ENCODE measurements at places on chromosomes 2 and 18.

- no peak for DNase-seq
Observed at GRCh38 chr2:11056614-11057013, 98.7 kb upstream of the SLC66A3 start.

GRCh38 chr18:6757931-6758330 is 28.4 kb downstream of the ARHGAP28 start:
- DNase-seq = no peak

- DNase-seq = no peak
Observed at GRCh38 chr18:57062844-57063243, 84.0 kb upstream of the BOD1L2 start.

DNA sequence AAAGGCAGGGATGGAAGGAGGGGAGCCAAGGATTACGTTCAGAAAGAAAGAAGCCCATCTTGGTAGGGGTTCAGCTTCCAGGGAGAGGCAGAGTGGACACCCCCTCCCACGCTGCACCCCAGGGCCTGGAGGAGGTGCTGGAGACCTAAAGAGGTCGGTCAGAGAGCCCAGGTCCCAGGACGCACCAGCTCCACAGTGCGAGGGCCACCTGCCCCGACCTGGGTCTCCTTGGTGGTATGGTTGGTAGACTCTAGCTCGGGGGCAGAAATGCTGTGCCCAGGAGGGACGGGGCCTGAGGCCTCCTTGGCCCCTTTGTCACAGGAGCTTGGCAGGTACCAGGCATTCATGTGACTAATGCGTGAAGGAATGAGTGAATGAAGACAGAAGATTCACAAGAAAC is 87.1 kb upstream of the RAB6C start:
- DNase-seq = no peak

DNA sequence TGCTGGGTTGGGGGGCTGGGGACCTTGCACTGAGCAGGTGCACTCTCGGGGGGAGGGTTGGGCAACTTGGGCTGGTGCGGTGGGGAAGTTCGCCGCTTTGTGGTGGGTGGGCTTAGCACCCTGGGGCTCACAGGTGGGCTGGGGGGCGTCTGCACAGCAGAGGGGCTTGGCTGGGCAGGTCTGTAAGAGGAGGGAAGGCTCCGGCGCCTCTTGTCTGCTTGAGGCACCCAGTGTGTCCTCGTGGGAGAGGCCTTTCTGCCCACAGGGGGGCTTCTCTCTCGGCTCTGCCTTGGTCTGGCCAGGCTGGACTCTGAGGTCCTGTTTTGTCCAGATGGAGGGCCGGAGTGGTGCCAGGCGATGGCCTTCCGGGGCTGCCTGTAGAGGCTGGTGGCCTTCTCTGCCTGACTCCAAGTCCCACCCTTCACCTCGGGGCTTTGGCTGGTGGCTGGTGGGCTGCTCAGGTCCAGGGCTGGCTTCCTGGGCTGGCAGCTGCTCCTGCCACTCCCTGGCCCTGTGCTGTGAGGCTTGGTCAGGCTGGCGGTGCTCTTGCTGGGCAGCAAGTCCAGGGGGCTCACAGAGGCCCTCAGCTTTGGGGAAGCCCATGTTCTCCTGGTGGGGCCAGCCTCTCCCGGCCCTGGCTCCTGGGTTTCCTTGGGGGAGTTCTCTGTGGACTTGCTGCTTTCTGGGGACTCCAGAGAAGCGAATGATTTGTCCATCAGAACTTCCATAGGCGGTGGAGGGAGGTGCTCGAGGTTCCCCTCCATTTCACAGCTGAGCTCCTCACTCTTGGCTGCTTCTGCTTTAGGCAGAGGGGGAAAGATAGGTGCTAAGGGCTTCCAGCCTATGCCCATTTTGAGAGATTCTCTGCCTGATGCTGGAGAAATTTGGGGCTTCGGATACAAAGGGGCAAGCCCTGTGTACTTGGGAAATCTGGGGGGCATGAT is 3.0 kb downstream of the PCARE start:
- DNase-seq = no peak

GRCh38 chr18:813172-814071 is 1.4 kb upstream of the YES1 start:
- DNase-seq = no peak

DNA sequence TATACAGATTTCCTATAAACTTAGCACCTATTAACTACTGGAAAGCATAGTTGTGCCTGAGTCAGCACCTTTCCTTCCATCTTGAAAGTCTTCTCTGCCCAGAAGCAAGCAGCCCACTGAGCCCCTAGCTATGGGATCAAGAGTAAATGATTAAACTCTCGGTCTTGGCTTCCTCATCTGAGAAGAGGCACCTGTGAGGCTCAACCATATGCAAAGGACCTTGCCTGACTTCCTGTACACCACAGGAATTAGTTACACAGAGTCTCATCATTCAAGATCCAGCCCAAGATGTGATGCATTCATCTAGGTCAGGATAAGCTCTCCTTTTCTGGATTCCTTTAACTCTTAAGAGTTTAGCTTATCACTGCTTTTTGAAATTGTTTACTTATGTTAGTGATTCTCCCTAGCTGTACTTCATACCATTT is 96.0 kb downstream of the CDH2 start:
- DNase-seq = no peak

- DNase-seq = no peak
Observed at GRCh38 chr18:36402765-36403396, 105.4 kb downstream of the FHOD3 start.

DNA sequence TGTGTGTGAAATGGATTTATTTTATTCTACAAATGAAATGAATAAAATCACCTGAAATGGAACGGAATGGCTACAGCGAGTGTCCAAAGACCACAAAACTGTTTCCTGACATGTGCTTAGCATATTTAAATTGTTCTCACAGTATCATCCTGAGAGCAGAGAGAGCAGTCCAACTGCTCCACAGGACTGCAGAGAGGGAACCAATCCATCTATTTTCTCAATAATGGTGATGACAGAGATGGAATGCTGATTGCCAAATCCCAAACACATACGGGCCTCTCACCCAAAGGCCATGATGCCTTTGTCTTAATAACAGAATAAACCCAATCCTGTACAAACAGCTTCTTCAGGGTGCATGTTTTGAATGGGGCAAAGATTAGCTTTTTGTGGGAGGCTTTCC is 41.1 kb downstream of the STAT1 start:
- DNase-seq = no peak

DNA sequence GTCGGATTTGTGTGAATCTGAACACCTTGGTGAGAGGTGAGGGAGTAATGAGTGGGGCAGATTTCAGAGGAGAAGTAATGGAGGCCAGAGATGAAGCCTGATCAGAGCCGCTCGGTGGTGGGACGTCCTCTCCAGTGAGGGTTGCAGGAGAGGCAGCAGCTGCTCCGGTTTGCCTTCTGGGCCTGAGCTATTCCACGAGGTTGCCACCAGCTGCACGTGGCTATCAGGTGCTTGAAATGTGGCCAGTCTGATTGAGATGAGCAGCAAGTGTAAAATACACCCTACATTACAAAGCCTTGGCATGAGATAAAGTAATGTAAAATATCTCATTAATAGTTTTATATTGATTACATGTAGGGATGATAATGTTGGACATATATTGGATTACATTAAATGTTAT is 10.8 kb upstream of the EFHD1 start:
- DNase-seq = no peak

- no peak for DNase-seq
Observed at GRCh38 chr2:203822240-203822639, 45.3 kb upstream of the CTLA4 start.

GRCh38 chr2:217717646-217718045 is 285.1 kb downstream of the TNS1 start:
- no peak for DNase-seq

DNA sequence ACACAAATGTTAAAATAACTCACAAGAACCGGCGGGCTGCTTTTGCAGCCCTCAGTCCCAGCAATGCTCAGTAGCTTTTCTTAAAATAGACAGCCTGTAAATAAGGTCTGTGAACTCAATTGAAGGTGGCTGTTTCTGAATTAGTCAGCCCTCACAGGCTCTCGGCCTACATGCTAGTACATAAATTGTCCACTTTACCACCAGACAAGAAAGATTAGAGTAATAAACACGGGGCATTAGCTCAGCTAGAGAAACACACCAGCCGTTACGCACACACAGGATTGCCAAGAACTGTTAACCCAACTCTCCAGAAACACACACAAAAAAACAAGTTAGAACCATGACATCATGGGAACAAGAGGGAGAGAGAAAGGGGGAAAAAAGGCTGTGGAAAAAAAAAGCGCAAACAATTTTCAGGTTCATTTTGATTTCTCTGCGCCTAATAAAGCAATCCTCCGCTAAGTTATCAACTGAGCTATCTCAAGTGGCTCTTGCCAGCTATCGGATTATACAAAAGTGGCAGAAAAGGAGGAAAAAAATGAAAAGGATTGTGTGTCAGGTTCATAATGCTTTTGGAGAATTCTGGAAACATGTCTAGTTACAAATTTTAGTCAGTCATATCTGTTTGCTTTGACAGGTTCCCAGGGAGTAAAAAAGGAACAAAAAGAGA is 89.1 kb downstream of the ZEB2 start:
- DNase-seq = no peak

- DNase-seq = no peak
Observed at GRCh38 chr2:4618141-4618540, 914.8 kb downstream of the DCDC2C start.

- DNase-seq = no peak
Observed at GRCh38 chr2:28647682-28648081, 103.9 kb upstream of the PPP1CB start.

DNA sequence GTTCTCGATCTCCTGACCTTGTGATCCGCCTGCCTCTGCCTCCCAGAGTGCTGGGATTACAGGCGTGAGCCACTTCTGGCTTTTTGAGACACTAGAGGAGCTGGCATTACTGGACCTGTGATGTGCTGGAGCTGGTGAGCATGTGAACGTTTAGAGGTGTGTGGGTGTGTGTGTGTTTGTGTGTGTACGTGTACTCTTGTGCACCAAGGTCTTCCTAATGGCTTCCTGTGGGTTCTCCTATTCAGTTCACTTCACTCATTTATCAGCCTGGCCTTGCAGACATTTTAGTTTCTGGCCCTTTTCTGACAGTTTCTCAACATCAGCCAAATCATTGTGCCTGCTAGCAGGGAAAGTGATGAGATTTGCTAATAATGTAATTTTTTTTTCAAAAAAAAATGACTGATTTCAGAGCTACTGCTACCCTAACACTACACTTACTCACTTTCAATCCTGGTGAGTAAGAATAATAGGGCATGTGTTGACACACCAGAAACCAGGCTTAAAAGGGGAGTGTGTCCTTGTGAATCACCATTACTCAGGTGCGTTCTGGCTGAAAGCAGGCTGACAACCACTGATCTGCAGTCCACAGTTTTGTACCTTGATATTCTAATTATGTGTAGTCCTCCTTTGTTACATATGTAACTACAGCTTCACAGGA is 41.0 kb upstream of the ACTR3 start:
- DNase-seq = peak; percentile 41

DNA sequence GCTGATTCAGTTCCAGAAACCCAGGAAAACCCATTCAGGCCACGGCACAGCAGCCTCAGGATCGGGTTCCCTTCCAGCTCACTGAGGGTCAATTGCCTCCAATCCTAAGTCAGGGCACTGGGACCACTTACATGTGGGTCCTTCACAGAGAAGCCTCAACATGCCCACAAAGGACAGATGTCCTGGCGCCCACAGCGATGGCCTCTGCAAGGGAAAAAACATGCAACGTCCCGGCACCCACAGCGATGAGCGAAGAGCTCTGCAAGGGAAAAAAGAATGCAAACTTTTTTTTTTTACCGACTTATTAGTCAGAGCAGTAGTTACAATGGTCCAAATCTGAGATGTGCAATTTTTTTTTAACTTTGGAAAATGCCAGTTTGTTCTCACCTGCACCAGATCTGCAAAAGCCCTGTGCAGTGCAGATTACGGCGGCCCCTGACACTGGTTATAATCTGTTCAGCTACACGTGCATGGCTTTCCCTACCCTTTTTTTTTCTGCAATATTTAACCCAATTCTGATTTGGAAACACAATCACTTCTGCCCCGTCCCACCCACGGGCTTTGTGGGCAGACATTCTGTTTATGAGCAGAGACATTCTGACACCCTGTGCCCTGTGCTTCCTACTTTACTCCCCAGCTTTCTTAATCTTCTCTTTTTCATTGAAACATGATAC is 159.3 kb upstream of the SALL3 start:
- DNase-seq = no peak

DNA sequence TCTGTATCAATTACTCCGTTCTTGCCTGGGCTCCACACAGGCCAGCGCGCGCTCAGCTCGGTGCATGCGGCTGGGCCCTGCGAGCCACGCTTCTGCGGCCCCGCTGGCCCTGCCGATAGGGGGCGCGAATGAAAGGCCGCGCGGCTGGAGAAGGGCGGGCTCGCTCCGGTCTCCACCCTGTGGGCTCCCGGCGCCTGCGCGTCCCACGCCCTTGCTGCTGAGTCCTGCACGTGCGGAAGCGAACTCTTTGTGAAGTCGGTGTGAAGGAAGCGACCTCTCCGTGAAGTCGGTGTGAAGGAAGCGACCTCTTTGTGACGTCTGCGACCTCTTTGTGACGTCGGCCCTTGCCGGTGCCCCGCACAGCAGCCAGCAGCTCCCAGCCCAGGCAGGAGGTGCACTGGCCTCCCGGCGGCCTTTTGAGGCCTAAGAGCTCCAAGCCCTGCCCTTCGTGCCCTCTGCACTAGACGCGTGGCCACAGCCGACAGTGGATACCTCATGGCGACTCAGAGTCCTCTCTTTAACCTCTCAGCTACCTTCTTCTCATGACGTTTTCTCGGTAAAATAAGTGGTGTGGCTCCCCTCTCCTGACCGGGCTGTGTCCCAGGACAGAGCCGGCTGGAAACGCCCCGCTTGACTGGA is 391.9 kb upstream of the RAB6C start:
- no peak for DNase-seq

- DNase-seq = no peak
Observed at GRCh38 chr2:20574930-20575329, 76.0 kb downstream of the HS1BP3 start.

- DNase-seq = no peak
Observed at GRCh38 chr18:8949206-8949605, 153.3 kb upstream of the NDUFV2 start.

DNA sequence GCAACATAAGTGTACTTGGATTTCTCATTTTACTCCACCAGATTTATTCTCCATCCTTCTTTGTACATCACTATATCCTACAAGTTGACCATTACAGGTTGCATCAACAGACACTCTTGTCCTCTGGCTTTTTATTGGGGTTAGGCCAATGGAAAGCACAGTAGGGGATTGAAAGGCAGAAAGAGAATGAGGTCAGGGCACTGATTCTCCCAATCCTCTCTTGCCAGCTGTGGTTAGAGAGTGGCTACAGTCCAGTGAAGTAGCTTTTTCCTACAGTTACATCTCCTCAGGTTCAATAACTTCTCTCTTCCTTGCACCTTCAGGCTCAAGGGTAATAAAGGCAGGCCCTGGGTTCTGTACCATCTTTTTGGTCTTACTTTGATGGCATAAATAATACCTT is 20.2 kb upstream of the COL5A2 start:
- no peak for DNase-seq

DNA sequence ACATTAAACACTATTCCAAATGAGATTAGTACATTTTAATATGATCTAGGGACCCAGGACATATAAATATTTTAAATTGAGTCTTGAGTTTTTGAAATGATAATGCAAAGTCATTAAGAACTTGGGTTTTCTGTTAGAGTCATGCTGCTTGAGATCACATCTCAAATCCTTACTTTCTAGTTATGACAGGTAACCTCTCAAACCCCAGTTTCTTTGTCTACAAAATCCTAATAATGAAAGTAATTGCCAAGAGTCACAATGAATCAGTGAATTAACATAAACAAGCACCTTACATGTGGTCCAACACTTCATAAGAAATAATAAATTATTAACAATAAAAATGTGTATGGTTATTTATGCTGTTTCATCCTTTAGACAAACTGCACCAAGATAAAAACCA is 607.6 kb downstream of the LRP1B start:
- DNase-seq = no peak

GRCh38 chr18:39843546-39843945 is 2111.5 kb upstream of the PIK3C3 start:
- no peak for DNase-seq

All from activated T-cell treated with anti-CD3 and anti-CD28 coated beads, Interleukin-2, amount 50 U/mL, for 48 hours (primary cell).